Thyroid gland (tissue), 4 donors: ENCODE measurements at places on chromosomes 6 and 20.

- no peak for DNase-seq
Observed at GRCh38 chr6:22072949-22073348, 223.9 kb downstream of the PRL start.

GRCh38 chr6:157896932-157897331 is 73.9 kb downstream of the SNX9 start:
- no peak for DNase-seq

DNA sequence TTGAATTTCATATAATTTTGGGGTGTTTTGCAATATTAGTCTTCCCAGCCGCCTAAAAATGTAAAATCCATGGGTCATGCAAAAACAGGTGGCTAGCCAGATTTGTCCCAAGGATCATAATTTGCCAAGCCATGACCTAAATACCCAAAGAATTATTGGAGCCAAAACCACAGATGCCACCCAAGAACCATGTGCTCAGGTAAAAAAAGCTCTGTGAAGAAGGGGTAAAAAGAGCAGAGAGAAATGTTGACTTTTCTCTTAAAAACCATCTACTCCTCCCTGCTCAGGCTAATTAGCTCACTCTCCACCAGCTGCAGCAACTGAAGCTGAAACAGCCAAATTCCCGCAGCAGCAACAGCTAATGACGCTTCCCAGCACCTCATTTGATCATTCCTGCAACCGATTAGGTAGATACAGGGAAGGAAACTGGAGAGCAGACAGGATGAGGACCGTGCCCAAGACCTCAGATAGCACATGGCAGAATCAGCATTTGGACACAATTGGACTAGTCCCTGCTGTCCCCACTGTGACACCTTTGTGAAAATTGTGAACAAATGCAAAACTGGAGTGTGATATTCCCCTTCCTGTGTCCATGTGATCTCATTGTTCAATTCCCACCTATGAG is 107.9 kb upstream of the NXT1 start:
- no peak for DNase-seq

DNA sequence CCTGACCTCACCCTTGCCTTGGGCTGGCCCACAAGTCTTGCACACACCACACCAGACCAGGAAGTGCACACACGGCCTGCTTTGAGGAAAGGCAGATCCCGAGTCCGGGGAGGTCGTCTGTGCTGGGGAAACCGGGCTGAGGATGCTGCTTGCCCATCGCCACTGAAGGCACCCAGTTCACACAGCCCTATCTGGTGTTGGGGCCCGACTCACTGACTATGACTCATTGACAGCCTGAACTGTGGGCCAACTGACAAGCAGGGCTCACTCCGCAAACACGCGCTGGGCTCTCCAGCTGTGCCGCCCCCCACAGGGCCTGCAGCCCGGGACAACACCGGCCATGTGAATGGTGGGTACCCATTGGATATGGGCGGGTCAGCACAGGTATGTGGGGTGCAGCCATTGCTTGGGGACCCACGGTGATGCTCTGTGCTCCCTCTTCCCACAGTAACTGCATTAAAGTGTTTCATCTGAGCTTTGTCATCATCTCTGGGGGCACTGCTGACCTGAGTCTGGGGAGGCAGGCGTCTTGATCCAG is 1.6 kb downstream of the SAMD10 start:
- no peak for DNase-seq

GRCh38 chr6:12064131-12064530 is 52.0 kb downstream of the HIVEP1 start:
- DNase-seq, result no peak

DNA sequence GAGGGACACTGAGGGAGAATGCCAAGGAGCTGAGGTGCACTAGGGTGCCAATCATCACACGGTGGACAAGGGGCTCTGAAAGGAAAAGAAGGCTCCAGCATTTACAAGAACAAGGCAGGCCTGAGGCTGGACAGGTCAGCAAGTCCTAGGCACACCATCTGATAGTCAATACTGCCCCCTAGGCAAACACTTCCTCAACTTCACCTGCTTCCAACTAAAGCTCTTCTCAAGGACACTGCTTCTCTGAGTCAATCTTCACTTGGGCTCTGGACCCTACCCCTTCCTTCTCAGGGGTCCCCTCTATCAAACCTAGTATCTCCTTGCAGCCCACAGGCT is 37.7 kb upstream of the SLC4A11 start:
- no peak for DNase-seq

DNA sequence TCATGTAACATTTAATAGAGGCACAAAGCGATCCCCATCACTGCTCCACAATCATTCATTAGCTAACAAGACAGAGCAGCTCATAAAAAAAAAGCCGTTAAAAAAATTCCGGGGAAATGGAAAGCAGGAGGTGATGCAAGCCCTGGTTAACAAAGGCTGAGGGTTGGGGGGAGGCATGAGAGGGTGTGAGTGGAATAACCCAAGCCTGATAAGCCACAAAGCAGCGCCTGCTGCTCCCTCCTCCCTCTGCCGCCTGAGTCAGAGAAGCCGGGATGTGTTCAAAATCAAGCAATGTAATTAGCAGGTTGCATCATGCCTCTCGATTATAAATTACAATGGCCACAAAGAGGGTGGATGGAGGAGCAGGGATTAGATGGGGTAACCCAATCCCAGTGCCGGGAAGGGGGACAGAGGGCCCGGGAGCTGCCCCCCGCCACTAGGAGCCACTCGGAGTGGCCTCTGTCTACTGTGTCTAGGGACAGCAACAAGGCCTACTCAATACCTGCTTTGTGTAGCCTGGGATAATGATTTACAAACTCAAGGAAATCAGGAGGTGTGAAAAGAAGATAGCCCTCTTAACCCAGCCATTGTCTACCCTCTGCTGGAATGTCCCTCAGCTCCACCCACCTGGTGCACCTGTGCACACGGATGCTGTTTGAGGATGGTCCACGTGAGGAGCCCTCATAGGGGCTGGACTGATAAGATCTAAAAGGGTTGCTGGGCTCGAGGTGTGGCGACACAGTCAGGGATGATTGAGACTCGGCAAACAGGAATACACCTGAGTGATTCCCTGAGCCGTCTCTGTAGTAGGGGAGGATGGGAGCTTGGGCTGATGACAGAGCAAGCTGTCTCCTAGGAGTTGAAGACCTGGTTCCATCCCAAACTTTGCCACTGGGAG is 156.9 kb downstream of the VEGFA start:
- DNase-seq, result peak; percentile 85

DNA sequence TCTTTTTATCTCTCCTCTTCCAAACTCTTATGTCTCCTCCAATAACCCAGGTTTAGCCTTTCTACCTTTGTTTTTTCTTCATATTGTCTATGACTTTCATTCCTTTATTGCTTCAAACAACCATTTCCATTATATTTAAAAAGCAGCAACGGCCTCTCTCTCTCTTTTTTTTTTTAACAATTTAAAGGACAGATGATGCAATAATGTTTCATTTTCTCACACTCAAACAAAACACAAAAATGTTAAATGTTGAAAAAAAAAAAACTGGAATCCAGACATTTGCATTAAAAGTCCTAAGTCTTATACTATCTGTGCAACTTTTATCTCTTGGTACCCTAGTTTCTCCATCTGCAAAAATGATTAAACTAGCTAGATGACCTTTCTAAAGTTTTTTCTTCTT is 105.8 kb downstream of the LMBRD1 start:
- DNase-seq, result no peak

- no peak for DNase-seq
Observed at GRCh38 chr6:33377171-33377570, 14.5 kb upstream of the KIFC1 start.

DNA sequence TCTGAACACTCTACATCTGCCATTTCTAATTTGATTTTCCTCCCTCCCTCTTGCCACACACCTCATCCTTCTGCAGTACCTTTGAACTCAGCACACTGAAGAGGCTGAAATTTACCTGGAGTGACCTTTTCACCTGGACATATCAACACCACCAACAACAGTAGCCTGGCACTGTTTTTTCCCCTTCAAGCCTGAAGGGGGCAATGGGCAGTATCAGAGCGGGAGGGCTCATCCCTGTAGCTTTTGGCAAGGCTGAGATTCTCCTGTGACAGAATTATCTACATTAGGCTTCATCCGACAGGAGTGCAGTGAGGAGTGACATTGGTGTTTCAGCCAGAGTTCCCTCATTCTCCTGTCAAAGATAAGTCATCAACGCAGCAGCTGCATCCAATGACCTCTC is 312.8 kb upstream of the SPTLC3 start:
- no peak for DNase-seq

GRCh38 chr20:43945391-43946205 is 30.9 kb downstream of the TOX2 start:
- DNase-seq, result no peak

GRCh38 chr20:1169224-1169623 is 15.6 kb downstream of the TMEM74B start:
- DNase-seq, result no peak

DNA sequence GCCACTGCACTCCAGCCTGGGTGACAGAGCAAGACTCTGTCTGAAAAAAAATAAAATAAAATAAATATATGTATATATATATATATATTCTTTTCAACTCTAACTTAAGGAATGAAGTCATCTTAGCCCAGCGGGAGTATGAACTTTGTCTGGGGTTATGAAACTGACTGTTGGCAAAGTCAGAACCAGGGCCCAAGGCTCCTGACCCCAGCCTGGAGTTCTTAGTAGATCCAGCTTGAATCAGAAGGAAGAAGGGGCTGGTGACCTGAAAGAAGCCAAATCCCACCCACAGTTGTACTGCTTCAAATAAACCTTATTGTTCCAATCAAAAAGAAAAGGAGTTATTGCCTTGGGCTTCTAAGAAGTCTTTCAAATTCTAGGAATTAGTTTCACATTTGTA is 83.1 kb upstream of the MAP7 start:
- DNase-seq, result no peak

DNA sequence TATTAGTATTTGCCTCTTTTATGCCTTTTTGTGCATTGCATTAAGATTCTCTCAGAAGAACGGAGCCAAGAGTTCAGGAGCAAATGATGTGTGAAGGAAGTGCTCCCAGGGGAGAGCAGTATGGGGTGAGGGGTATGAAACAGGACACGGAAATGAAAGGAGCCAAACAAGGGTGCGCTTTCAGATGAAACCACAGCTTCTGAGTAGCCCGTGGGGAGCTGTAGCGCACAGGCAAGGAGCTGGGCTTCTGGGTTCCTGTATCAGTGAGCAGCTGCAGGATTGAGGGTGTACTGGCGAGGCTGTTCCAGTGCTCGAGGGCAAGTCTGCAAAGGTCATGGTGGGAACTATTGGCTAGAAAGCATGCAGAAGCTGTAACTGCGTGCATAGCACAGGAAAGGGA is 25.4 kb downstream of the ANKEF1 start:
- peak; percentile 20 for DNase-seq

- DNase-seq, result no peak
Observed at GRCh38 chr6:163226836-163227485, 187.6 kb upstream of the QKI start.

DNA sequence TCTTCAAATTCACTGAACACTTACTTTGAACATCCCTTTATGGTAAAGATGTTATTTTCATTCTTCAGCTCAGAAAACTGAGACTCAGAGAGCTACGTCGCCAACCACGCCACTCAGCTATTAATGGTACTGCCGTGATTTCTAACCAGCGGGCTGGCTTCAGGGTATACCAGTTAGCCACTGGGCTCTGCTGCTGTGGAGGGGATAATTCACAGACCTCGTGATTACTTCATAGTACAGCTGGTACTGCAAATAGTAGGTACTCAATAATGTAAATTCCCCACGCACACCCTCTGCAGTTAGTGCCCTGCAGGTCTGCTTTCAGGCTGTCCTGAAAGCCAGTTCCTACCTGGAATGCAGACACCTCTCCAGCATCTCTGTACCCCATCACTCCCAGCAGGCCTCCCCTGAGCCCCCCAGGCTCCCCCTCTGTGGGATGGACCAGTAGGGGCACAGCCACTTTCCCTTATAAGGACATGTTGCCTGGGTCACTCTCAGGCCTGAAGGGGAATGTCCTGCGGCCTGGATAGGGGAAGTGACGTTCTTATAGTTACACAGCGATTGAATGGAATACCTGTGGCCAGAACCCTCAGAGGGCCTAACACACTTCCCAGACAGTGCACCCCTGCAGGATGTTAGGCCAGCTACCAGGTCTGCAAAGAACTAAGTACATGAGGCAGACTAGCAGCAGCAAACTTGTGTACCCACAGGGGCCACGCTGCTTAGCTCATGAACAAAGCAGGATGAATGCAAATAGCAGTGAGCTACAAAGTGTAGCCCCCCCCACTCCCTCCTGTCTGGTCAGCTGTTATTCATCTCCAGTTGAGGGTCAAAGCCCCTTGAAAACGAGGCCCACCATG is 1.3 kb upstream of the OCSTAMP start:
- DNase-seq, result no peak

- no peak for DNase-seq
Observed at GRCh38 chr6:135985471-135985870, 134.0 kb downstream of the PDE7B start.

- no peak for DNase-seq
Observed at GRCh38 chr6:54861905-54862616, 15.5 kb downstream of the FAM83B start.

DNA sequence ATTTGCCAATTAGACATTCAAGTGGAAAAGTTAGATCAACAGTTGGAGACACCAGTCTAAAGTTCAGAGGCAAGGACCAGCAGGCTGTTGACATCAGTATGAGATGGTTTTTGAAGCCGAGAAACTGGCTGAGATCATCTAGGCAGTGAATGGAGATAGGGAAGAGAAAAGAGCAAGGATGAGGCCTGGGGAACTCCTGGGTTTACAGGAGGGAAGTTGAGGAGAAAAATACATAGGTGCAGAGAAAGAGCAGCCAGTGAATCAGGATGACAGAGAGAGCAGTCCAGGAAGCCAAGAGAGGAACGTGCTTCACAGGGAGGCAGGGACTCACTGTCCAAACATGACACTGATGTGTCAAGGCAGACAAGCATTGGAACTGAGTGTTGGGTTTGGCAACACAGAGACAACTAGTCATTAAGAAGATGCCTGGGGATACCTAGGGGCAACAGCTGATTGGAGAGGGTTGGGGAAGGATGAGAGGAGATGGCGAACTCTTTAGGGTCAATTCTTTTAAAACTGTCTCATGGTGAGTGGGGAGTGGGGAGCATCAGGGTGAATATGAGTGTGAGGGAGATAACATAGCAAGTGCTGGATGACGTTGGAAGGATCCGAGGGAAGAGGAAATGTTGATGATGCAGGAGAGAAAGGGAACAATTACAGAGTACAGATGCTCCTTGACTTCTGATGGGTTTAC is 13.2 kb upstream of the SALL4 start:
- no peak for DNase-seq

- no peak for DNase-seq
Observed at GRCh38 chr6:111602481-111603011, 3.1 kb downstream of the TRAF3IP2 start.

DNA sequence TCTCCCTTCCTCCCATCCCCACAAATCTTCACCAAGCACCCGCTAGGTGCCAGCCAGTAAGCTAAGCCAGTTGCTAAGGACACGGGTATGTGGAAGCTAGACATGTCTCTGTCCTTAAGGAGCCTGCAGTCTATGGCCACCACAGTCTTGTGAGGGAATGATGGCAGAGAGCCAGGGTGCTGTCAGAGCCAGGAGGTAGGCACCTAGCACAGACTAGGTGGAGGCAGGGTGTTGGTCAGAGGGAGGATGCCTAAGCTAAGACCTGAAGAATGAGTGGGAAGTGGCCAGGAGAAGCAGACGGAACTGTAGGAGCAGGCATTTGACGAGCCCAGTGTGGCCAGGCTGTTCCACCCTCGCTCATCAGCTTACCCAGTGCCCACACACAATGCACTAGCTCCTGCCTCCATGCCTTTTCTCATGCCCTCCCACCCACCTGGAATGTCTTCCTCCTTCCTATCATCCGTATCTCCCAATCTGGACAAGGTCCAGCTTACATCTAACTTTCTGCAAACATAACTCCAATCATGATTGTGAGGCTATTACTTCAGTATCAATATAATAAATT is 125.6 kb downstream of the FOXC1 start:
- DNase-seq, result peak; percentile 18

GRCh38 chr20:16048876-16049275 is 524.4 kb downstream of the KIF16B start:
- DNase-seq, result no peak
